ENCODE measurements at places on chromosomes 11 and 22.
A peak's percentile ranks its signal among the peaks of the same experiment; 100 is the strongest.

GRCh38 chr22:39617970-39618757, 47.6 kb downstream of the CACNA1I start:
- DNase-seq = no peak

DNA sequence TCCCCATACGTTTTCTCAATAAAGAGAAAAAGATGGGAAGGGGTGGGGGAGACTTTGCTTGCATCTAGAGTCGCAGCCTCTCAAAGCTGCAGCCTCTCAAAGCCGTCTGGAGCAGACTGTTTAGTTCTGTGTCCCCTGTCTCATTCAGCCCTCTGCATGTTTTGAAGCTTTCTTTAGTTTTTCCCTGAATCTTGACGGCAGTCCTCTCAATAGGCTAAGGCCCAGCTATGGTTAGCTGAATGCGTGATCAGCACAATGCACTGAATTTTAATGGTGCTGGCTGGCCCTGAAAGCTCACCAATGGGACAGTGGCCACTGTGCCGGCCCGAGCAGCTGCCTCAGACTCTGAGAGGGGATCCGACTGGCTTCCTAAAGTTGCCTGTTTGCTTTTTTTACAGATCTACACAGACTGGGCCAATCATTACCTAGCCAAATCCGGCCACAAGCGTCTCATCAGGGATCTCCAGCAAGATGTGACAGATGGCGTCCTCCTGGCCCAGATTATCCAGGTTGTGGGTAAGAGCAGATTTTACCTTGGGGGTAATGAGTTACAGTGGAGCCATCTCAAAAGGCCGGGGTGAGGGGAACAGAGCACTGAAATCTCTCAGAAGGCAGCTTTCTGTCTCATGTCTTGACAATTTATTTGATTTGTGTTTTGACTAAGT, 119.6 kb downstream of the NAV2 start:
- DNase-seq = no peak

- no peak for DNase-seq
These were observed 70.4 kb downstream of the GGTLC2 start for GRCh38 chr22:22714600-22715335.

- DNase-seq = no peak
These were observed 10.1 kb downstream of the CBX6 start for GRCh38 chr22:38861927-38862326.

DNA sequence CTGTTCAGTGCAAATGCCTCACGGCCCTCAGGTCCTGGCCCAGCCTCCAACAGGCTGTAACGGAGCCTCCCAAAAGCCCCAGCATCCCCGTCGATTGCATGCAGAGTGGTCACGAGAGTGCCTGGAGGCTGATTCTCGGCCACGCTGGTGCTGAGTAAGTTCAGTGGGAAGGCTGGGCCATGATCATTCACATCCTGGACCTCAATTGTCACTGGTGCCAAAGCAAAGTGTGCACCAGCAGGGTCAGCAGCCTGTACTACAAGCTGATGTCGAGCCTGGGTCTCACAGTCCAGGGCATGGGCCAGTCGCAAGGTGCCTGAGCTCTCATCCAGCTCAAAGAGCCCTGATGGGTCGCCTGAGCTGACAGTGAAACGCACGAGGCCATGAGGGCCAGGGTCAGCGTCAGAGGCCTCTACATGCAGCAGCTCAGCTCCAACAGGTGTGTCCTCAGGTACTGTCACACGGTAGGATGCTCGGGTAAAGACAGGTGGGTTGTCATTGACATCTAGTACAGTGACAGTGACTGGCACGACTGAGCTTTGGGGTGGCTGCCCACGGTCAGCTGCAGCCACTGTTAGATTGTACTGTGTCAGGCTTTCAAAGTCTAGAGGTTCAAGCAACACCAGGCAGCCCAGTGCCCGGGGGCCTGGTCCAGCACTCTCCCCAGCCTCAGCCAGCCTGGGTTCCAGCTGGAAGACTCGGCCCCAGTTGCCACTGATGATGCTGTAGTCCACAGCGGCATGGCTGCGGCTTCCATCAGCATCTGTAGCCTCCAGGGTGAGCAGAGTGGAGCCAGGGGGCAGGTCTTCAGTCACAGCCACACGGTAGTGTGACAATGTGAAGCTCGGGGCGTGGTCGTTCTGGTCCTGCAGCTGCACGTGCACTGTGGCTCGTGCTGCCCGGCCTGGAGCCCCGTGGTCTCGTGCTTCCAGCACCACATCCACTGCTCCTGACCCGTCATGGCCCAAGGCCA, 4.5 kb upstream of the TPP1 start:
- no peak for DNase-seq

- no peak for DNase-seq
These were observed 1.9 kb downstream of the GDPD4 start for GRCh38 chr11:77299528-77299993.

- no peak for DNase-seq
These were observed 165.6 kb upstream of the DDI1 start for GRCh38 chr11:103870821-103871309.

DNA sequence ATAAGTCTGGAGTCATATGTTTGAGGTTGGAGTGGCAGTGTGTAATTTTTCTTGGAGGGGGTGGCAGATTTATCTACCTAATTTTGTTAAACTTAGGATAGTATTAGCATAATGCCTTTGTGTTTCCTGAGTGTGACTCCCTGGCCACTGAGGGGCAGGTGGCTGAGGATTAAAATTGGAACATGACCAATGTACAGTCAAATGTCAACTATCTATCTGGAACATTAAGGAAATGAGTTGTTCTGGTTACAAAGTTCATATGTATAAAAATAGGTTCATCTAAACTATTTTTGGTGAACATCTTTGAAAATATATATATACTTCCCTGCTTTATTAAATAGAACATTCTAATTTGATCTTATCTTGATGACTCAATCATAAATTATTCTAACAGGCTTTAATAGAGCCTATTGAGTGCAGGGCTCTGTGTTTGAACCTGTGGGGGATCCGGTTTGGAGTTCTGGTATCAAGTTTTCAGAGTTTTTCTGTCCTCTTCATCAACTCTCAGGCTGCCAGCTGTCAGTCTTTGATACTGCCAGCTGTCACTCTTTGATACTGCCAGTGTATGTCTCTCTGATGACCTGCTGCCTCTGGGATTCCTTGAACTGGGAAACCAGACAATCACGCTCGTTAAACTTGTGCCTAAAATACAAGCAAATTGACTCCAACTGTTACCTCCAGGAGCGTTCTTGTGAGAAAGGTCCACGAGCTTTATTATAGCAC, 309.6 kb downstream of the METTL15 start:
- no peak for DNase-seq

DNA sequence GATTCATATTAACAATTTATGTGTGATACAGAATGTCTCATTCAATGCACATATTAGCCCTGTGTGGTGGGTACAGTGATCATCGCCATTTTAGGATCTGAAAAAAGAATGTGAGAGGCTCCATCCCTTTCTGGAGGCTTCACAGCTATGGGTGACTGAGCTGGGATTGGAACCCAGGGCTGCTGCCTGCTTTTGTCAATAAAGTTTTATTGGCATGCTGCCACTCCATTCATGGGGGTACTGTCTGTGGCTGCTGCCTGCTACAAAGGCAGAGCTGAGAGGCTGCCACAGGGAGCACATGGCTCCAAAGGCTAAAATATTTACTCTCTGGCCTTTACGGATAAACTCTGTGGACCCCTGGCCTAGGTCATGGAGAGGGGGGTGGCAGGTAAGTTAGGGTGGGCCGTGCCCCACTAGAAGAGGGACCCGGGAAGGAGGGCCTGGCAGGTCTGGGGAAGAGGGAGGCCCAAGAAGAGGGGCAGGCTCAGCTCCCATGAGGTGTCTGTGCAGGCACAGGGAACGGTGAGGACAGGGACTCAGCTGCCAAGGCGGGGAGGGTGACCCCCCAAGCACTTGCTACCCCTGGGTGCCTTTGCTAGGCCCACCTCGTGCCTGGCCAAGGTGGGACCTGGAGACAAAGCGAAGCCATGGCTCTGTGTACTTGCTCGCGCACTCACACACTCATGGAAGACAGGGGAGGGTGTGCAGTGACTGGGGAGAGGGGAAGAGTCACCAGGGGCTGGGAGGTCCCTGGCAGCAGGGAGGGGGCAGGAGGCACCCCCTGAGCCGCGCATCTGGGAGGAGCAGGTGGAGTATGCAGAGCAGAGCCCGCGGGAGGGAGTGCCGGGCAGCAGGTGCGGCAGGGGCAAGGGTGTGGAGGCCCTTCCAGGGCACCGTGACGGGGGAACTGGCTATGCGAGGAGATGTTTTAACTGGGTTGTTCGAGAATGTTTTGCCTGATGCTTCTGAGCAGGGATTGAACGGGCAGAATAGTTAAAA, 335.3 kb downstream of the CTTN start:
- no peak for DNase-seq

DNA sequence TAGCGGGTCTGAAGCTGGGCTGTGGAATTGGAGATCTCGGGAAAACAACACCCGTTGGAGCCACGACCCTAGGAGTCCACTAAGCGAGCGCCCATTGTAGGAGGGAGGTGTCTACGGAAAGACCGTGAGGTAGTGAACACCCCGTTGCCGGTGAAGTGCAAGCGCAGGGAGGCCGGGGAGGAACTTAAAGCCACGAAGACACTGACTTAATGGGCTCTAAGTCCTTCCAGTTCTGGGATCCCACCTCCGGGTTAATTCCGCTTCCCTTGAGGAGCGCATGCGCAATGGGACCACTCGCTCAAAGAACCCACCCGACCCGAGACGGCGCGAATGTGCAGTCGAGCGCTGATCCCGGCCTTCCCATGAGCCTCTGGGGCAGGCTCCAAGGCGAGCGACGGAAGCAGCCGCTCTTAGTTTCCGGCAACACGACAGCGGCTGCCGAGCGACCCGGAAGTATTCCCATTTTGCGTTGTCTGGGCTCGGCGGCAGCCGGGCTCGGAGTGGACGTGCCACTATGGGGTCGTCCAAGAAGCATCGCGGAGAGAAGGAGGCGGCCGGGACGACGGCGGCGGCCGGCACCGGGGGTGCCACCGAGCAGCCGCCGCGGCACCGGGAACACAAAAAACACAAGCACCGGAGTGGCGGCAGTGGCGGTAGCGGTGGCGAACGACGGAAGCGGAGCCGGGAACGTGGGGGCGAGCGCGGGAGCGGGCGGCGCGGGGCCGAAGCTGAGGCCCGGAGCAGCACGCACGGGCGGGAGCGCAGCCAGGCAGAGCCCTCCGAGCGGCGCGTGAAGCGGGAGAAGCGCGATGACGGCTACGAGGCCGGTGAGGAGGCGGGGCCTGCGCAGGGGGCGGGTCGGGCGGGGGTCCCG, at the start of gene SART1:
Gene SART1, plus strand, starts transcription at position 468 of the 874 bp plus-strand sequence. Its CDS starts 47 bp downstream, at position 515.
- DNase-seq = peak; percentile 81

- no peak for DNase-seq
These were observed 342.3 kb downstream of the LARGE1 start for GRCh38 chr22:33577862-33578411.

GRCh38 chr11:117613521-117613920, 183.5 kb downstream of the DSCAML1 start:
- DNase-seq = no peak

- no peak for DNase-seq
These were observed 5.3 kb downstream of the SERPIND1 start for GRCh38 chr22:20779014-20779817.

GRCh38 chr11:100459811-100460210, 227.3 kb upstream of the ARHGAP42 start:
- DNase-seq = peak; percentile 20

GRCh38 chr11:57315491-57315890, 9.3 kb downstream of the TNKS1BP1 start:
- DNase-seq = no peak

DNA sequence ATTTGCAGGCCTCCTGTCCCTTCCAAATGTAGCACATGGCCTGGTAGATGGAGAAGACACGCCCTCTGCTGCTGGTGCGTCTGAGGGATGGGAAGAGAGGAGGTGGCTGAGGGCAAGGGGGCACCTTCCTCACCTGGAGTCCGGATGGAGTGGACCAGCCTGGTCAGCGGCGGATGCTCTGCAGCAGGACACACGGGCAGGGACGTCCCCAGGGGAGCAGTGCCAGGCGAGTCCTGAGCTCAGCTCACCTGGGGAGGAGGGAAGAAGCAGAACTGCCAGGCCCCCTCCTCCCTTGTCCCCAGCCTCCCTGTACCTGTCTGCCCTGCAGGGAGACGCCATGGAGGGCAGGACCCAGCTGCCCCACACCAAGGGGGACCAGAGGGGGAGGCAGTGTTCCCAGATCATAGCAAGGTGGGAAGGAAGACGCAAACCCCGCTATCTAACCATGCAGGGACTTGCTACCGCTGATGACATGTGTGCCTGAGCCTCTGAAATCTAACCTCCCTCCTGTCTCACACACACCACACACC, 1495.9 kb downstream of the BRD1 start:
- no peak for DNase-seq

DNA sequence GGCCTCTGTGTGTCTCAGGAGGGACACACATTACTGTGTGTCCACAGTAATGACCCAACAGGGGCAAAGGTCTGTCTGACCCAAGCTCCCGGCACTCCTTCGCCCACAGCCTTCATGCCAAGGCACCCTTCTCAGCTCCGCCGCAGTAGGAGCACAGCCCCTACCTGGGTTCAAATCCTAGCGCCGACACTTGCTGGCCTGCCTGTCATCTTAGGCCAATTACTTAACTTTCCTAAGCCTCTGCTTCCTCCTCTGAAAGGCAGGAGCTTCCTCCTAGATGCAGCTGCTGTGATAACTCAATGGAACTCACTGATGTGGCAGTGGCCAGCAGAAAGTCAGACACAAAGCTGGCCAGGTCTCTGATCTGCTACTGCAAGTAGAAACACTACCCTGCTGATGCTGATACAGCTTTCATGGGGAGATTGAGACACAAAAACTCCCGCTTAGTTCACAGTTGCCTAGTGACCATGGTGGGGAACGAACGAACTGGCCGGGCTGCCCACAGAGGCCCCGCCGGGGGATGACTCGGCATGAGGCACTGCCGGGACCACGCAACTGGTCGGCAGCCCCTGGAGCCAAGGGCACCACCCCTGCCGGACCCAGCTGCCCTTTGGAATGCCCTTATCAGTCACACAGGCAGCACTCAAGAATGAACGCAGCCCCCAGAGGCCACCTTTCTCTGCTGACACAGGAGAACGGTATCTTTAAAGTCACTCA, 8.1 kb downstream of the EHD1 start:
- DNase-seq = no peak

Data from right kidney (tissue), 9 donors.